ENCODE measurements at places on chromosomes 7 and 10. TPM values are rescaled to one million over a fixed set of nuclear protein-coding genes. Genes with fewer than 3 reads are reported as not detected.

MXI1 gene
- 17.0 TPM for total RNA-seq

PTPRZ1 gene
- 2.0 TPM for total RNA-seq

GNAT3 gene
- total RNA-seq, result not detected

AGBL3 gene
- total RNA-seq, result 0.94 TPM

ANKRD61 gene
- not detected for total RNA-seq

FGL2 gene
- total RNA-seq, result 0.19 TPM

IDI2 gene
- not detected for total RNA-seq

HSPA12A gene
- total RNA-seq, result 6.9 TPM
